ENCODE measurements at places on chromosomes 2 and 18. TPM values are rescaled to one million over a fixed set of nuclear protein-coding genes. Genes with fewer than 3 reads are reported as not detected.

GRCh38 chr2:99153921-99154604 is 679 bp downstream of the TSGA10 start:
- peaks cover 24% of the 10 kb centered on the region for H3K4me1 ChIP-seq
- ATAC-seq = no peak
- H3K27me3 ChIP-seq = no peaks in the 10 kb centered on the region
- H3K4me3 ChIP-seq = peak overlapping the region; percentile 67
- peaks cover 21% of the 10 kb centered on the region for H3K36me3 ChIP-seq

GRCh38 chr18:47577520-47577919 is 326.1 kb upstream of the SKOR2 start:
- no peaks in the 10 kb centered on the region for H3K36me3 ChIP-seq
- no peak for ATAC-seq
- no peak overlapping the region for H3K27ac ChIP-seq
- H3K27me3 ChIP-seq = peaks cover 30% of the 10 kb centered on the region
- H3K4me3 ChIP-seq = no peak overlapping the region
- no peaks in the 10 kb centered on the region for H3K4me1 ChIP-seq

DNA sequence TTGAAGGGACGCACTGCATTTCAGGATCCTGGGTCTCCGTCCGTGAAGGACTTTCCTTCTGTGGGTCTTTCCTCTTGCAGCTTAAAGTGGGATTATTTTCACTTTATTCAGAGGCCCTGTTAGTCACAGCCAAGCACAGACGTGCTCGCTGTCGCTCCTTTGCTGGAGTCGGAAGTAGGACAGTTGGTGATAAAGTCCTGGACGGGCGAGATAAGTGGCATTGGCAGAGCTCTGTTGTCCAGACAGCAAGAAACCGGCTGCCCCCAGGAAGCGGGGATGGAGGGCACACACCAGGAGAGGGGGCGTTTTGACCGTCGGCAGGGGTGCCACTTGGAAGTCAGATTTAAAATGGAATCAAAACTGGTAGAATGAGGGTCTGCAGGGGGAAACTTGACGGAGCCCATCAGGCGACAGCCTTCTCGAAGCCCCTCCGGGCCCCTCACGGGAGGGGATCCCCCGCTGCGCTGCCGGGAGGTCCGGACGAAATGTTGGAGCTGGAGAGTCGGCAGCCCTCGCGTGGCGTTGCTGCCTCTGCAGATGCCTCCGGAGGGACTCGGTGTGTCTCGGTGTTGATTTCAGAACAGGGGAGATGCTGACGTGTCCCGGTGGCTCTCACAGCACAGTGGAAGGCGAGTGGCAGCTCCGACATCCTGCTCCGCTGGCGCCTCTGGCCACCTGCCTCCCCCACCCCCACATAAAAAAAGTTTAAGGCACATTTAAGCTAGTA is 124.2 kb downstream of the NFATC1 start:
- H3K4me1 ChIP-seq = no peaks in the 10 kb centered on the region
- H3K27me3 ChIP-seq = no peaks in the 10 kb centered on the region
- no peak for ATAC-seq
- H3K36me3 ChIP-seq = no peaks in the 10 kb centered on the region
- no peak overlapping the region for H3K27ac ChIP-seq

GRCh38 chr2:218063486-218063885 is 5.6 kb upstream of the RUFY4 start:
- no peak for ATAC-seq
- H3K27ac ChIP-seq = no peak overlapping the region
- H3K4me1 ChIP-seq = peaks cover under 1% of the 10 kb centered on the region
- no peak overlapping the region for H3K4me3 ChIP-seq

DNA sequence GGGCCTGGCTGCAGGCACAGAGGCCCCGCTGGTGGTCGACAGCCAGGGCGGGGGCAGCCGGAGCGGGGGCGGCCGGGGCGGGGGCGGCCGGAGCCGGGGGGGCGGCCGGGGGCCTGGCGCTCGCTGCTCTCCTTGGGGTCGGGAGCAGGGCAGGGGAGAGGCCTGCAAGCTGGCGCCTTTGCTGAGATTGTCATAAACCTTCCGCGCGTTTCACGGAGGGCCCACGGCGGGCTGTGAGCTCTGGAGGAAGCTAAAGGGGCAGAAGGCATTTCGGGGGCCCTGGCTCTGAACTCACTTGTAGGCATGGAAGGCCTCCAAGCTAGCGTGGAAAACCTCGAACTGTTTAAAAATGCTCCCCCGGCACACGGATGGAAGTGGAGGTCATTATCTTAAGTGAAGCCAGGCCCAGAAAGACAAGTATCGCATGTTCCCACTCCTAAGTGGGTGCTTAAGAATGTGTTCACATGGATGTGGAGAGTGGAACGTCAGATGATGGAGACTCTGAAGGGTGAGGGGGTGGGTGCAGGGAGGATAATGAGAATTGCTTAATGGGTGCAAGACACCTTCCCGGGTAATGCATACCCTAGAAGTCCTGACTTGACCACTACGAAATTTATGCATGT is 629 bp downstream of the PRELID3A start:
- H3K27ac ChIP-seq = peak overlapping the region; percentile 93
- H3K4me3 ChIP-seq = peak overlapping the region; percentile 41
- H3K36me3 ChIP-seq = no peaks in the 10 kb centered on the region
- ATAC-seq = no peak
- H3K27me3 ChIP-seq = no peaks in the 10 kb centered on the region

GRCh38 chr2:173972636-173973035 is 7.5 kb upstream of the SP3 start:
- H3K4me1 ChIP-seq = no peaks in the 10 kb centered on the region
- no peak overlapping the region for H3K27ac ChIP-seq
- H3K4me3 ChIP-seq = no peak overlapping the region
- no peaks in the 10 kb centered on the region for H3K27me3 ChIP-seq

DNA sequence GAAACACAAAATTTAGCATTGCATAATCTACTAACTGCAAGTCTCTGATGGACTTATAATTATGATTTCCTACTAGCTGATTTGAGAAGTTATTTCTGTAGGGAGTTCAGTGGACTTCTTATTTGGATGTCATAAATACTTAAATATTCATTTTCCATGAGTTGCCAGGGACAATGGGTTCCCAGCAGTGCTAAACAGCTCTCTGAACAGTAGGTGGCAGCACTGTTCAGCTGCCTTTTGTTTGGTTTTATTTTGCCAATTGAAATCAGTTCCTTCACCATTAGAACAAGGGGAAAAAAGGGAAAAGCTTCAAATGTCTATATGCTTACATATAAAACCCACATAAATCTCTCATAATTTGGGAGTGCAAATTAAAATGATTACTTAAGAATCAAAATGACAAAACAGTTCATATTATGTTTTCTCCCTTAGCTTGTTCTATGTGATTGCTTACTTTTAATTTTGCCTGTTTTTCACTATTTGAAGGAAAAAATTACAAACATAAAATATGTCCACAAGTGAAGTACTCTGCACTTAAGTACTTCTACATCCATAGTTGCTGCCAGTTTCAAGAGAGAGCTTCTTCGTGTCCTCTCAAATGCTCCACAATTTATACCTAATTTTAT is 898.9 kb downstream of the CPS1 start:
- ATAC-seq = no peak
- H3K27ac ChIP-seq = no peak overlapping the region
- H3K4me1 ChIP-seq = no peaks in the 10 kb centered on the region
- no peaks in the 10 kb centered on the region for H3K36me3 ChIP-seq

DNA sequence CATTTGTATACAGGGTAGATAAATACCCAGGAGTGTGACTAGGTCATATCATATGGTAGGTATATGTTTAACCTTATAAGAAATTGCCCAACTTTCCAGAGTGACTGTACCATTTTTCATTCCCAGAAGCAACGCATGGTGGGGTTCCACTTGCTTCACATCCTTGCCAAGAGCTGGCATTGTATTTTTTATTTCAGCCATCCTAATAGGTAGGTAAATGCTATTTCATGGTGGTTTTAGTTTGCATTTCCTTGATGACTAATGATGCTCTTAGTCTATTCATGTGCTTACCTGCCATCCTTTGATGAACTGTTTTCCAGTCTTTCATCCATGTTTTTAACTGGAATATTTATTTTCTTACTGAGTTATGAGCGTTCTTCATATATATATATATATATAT is 51.9 kb downstream of the MAP4K3 start:
- no peaks in the 10 kb centered on the region for H3K27me3 ChIP-seq
- H3K27ac ChIP-seq = no peak overlapping the region
- H3K4me1 ChIP-seq = peaks cover 17% of the 10 kb centered on the region
- ATAC-seq = no peak

DNA sequence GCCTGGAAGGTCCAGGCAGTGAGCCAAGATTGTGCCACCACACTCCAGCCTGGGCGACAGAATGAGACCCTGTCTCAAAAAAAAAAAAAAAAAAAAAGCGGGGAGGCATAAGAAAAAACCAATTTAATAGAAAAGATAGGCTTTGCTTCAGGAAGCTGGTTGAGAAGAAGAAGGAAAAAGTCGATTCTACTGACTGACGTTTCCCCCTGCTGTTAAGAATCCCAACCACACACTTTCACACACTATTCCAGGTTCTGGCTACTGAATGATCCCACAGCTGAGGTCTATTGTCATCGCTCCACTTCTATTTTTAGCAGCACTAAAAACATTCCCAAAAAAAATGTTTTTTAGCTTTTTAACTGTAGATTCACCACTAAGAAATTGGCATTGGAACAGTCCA is 6.7 kb upstream of the CHCHD5 start:
- no peaks in the 10 kb centered on the region for H3K27me3 ChIP-seq
- no peak overlapping the region for H3K27ac ChIP-seq
- H3K4me3 ChIP-seq = no peak overlapping the region

DNA sequence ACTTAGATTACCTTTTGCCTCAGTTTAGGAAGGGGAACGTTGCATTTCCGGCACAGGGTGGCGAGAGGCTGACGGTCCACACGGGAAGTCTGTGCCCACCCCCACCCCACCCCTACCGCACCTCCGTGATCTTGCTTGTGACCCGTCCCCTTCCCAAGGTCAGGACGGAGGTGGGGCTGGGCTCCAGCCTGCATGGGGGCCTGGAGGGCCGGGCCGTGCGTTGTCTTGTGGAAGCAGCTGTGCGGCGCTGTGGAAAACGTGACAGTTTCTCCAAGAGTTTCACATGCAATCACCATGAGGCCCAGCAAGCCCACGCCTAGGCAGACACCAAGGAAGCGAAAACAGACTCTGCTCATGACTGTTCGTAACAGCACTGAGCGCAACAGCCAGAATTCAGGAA is 76.8 kb upstream of the HDAC4 start:
- no peak overlapping the region for H3K27ac ChIP-seq
- no peaks in the 10 kb centered on the region for H3K36me3 ChIP-seq
- no peak for ATAC-seq
- no peaks in the 10 kb centered on the region for H3K27me3 ChIP-seq
- H3K4me3 ChIP-seq = no peak overlapping the region

DNA sequence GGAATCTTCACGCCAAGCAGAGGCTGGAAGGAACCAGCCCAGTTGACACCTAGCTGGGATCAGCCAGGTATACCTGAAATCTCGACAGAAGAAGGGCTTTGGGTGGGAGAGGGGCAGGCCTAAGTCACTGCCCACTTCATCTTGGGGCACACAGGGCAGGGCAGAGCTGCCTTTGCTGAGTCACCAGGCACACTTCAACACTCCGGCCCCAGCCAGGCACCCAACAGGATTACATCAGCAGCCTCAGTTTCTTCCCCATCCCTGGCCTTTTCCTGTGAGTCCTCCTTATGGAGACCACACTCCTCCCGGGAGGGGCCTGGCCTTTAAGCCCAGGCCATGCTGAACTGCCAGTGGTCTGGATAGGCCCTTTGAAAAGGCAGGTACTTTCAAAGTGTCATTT is 201.7 kb upstream of the HS6ST1 start:
- no peaks in the 10 kb centered on the region for H3K36me3 ChIP-seq
- ATAC-seq = no peak
- no peaks in the 10 kb centered on the region for H3K27me3 ChIP-seq
- H3K27ac ChIP-seq = no peak overlapping the region
- H3K4me1 ChIP-seq = no peaks in the 10 kb centered on the region

- H3K36me3 ChIP-seq = no peaks in the 10 kb centered on the region
- peak overlapping the region; percentile 8 for H3K27ac ChIP-seq
- peak; percentile 75 for ATAC-seq
- H3K27me3 ChIP-seq = no peaks in the 10 kb centered on the region
- H3K4me1 ChIP-seq = no peaks in the 10 kb centered on the region
- no peak overlapping the region for H3K4me3 ChIP-seq
Observed at GRCh38 chr2:219727771-219728429, 100.5 kb downstream of the SLC4A3 start.

DNA sequence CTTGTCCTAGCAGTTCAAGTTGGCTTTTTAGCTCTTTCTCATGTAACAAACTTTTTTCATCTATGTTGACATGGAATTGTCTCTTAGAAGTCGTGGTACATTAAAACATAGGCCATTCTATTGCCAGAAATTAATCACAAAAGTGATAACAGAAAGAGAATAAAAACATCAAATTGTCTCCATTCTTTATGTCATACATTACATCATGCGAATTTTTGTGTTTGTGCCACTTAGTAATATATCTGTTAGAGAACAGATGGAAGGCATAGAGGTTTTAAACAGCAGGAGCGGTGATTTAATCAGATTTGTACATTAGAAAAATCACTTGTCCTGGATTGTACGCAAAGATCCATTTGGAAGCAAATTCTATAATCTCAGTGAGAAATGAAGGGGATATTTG is 136.5 kb upstream of the CDH20 start:
- no peaks in the 10 kb centered on the region for H3K4me1 ChIP-seq
- H3K27me3 ChIP-seq = no peaks in the 10 kb centered on the region
- H3K36me3 ChIP-seq = no peaks in the 10 kb centered on the region

GRCh38 chr18:28884304-28884703 is 707.4 kb upstream of the CDH2 start:
- no peak for ATAC-seq
- H3K27ac ChIP-seq = no peak overlapping the region
- no peaks in the 10 kb centered on the region for H3K4me1 ChIP-seq

- no peak overlapping the region for H3K27ac ChIP-seq
- H3K4me3 ChIP-seq = no peak overlapping the region
- peaks cover 19% of the 10 kb centered on the region for H3K27me3 ChIP-seq
- no peaks in the 10 kb centered on the region for H3K4me1 ChIP-seq
Observed at GRCh38 chr2:175557810-175558377, 376.4 kb upstream of the ATP5MC3 start.

DNA sequence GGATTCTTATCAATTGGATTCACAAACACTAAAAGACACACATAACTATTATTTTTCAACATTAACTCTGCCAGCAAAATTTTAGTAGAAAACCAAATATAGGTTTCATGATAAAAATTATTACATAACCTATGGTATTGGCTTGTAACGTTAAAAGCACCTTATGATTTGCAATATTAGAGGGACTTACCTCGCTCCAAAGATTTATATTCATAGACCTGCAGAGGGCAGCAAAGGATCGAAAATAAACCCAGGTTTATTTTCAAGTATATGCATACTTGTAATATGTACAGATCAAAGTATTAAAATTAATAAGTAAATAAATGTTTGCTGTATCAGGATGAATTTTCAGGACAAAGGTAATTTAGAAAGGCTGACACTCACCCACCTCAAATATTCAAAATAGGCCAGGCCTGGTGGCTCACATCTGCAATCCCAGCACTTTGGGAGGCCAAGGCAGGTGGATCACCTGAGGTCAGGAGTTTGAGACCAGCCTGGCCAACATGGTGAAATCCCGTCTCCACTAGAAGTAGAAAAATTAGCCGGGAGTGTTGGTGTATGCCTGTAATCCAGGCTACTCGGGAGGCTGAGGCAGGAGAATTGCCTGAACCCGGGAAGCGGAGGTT is 45.3 kb downstream of the LRPPRC start:
- H3K27me3 ChIP-seq = no peaks in the 10 kb centered on the region
- H3K36me3 ChIP-seq = no peaks in the 10 kb centered on the region
- no peak overlapping the region for H3K4me3 ChIP-seq
- no peak for ATAC-seq
- no peaks in the 10 kb centered on the region for H3K4me1 ChIP-seq
- no peak overlapping the region for H3K27ac ChIP-seq

The ST8SIA3 gene
- total RNA-seq = 0.04 TPM

The LOXL3 gene
- 13.2 TPM for total RNA-seq

The HMSD gene
- not detected for total RNA-seq

The CYBRD1 gene
- total RNA-seq = 365 TPM

The CHRNG gene
- total RNA-seq = not detected

All from gastroesophageal sphincter (tissue), 4 donors.